Central memory CD4-positive, alpha-beta T cell (primary cell): ENCODE measurements at places on chromosomes 11 and 22.

DNA sequence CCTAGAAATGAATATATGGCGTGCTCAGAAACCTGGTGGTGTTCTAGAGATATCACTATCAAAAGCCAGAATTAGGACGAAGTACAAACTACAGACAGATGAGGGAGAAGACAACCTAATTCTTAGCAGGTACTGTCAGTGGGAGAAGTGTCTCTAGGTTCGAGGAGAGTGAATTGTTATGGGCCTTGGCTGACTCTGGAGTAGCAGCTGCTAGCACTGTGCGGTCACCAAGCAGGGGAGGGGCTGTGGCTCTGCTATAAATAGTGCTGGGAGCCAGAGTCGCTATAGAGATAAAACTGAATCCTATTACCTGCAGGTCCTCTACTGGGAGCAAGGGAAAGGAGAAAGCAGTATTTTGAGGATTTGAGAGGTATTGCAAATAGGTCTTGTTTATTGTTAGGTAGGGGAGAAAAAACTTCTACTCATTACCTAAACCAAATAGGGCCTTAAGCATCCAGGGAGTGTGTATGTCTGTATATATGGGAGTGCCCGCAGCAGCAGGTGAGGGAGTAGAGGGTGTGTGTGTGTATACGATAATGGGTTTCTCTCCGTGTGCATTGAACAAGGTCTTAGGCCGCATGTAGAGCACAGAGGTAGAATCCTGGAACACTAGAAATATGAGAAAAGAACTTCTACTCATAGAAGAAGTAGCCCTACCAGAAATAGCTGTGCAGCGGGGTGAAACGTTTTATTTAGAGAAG, 2.2 kb downstream of the MADD start:
- DNase-seq, result no peak

DNA sequence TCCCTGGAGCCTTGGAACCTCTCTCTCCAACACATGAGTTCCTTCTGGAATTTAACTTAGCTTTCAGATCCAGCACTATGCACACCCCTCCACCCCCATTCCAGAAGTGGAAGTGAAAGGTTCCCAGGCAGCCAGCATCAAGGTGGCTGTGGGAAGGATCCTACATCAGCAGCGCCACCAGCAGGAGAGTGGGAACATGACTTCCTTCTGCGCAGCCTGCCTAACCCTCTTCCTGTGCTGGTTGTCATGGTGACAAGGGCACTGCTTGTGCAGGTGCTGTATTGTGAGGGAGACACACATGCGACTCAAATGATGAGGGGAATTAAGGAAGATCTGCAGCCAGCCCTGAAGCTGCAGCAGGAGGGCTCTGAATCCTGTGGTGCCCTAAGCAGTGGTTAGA, 904.5 kb upstream of the API5 start:
- no peak for DNase-seq

DNA sequence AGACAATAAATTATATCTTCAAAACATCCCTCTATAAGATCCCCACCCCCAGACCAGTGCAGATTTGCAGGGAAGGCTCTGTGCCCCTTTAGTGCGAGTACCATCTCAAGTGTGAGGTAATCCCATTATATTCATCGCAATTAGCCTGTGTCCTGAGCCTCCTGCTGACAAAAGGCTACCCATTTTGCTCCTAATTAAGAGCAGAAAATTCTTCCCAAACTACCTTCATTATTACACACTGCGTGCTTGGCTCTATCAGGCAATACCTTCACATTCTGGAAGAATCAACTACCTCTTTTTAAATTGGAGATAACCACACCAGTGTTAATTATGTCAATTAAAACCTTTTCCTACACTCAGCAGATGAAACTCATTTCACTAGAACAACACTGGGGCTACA, 1133.4 kb upstream of the CCDC90B start:
- no peak for DNase-seq

GRCh38 chr11:116096272-116096995, 592.2 kb upstream of the CADM1 start:
- no peak for DNase-seq

DNA sequence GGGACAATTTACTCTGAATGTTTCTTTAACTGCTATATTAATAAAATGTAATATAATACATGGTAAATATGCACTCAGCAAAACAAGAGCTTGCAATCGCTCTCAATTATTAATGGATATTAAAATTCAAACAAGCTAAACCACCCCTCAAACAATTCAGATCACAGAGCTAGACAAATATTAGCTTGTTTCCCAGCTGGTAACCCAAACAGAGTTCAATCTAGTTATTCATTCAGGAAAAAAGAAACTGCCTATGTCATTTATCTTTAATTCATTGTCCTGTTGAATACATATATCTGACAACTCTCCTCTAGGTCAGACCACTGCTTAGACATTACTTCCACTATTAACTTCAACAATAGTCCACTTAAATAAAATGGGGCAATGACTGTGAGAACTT, 78.7 kb downstream of the SERGEF start:
- DNase-seq, result no peak

GRCh38 chr11:100512475-100512874, 174.6 kb upstream of the ARHGAP42 start:
- no peak for DNase-seq

DNA sequence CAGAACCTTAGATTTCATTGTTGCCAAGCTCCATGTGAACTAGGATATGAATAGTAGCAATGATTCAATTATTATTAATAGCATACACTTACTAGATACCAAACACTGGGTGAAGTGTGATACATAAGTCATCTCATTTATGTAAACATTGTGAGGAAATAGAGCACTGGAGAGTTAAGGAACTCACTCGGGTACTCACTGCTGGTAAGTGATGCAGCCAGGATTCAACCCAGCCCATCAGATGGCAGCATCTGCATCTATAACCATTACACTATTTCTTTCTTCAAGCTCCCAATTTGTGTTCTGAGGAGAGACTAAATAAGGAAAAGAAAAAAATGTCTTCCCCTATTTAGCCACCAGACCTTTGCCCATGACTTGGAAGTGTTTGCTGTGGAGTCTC, 10.2 kb upstream of the ALG8 start:
- no peak for DNase-seq

GRCh38 chr11:97717922-97718321, 1302.8 kb upstream of the CNTN5 start:
- no peak for DNase-seq
